ENCODE measurements at places on chromosomes 1 and 21. TPM values are rescaled to one million over a fixed set of nuclear protein-coding genes. Genes with fewer than 3 reads are reported as not detected.

The PLA2G2C gene
- total RNA-seq, result not detected

The OLIG2 gene
- not detected for total RNA-seq

The TDRD5 gene
- total RNA-seq, result not detected

The COL11A1 gene
- 17.2 TPM for total RNA-seq

The LEPR gene
- 16.1 TPM for total RNA-seq

The PDPN gene
- 102 TPM for total RNA-seq

The PPP1R8 gene
- 39.1 TPM for total RNA-seq

The ALG14 gene
- 4.4 TPM for total RNA-seq

The OPTC gene
- total RNA-seq, result not detected

The C2CD2 gene
- total RNA-seq, result 22.2 TPM

The APCS gene
- total RNA-seq, result not detected

The HES2 gene
- total RNA-seq, result 0.09 TPM

The NCF2 gene
- 0.18 TPM for total RNA-seq

The ELAPOR1 gene
- total RNA-seq, result 0.74 TPM

All from smooth muscle cell of bladder (primary cell).